HFF-Myc (cell line): ENCODE measurements at places on chromosomes 16 and 17.

- DNase-seq, result no peak
Measured at GRCh38 chr16:72246423-72246822, 74.5 kb upstream of the PMFBP1 start.

GRCh38 chr16:86714166-86714565 is 135.8 kb downstream of the FOXL1 start:
- DNase-seq, result no peak

DNA sequence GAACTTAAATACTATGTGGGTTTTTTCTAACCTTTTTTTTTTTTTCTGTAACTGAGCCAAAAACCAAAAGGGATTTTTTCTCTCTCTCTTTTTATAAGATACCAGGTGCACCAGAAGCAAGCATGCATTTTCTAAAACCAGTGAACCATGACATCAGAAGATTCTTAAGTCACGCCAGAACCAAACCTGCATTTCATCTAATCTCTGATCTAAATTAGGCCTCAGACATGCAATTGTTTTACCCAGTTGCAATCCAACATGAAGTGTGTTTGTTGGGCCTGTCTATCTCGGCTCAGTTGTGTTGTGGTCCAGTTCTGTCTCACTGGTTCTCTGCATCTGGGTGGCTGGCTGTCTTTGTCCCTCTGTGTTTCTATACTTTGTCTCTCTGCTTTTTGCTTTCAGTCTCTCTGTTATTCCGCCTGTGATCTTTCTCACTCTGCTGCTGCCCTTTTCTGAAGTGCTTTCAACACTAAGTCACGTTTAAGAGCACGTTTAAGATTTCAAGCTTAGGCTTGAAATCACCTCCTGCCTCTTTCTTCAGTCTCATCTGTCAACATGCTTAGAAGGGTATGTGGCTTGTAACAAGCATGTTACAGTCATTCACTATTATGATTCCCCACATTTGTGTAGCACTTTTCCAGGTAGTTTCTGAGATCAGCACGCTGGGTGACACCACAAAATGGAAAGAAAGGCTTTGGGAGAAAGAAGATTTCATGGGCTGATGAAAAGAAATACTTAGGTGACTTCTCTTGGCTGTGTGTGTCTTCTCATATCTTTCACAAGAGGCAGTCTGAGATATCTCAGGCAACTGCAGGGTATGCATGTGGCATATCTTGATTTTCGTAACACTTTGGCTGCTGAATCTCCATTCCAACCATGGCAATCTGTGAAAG is 488.9 kb downstream of the SHISA9 start:
- DNase-seq, result no peak

DNA sequence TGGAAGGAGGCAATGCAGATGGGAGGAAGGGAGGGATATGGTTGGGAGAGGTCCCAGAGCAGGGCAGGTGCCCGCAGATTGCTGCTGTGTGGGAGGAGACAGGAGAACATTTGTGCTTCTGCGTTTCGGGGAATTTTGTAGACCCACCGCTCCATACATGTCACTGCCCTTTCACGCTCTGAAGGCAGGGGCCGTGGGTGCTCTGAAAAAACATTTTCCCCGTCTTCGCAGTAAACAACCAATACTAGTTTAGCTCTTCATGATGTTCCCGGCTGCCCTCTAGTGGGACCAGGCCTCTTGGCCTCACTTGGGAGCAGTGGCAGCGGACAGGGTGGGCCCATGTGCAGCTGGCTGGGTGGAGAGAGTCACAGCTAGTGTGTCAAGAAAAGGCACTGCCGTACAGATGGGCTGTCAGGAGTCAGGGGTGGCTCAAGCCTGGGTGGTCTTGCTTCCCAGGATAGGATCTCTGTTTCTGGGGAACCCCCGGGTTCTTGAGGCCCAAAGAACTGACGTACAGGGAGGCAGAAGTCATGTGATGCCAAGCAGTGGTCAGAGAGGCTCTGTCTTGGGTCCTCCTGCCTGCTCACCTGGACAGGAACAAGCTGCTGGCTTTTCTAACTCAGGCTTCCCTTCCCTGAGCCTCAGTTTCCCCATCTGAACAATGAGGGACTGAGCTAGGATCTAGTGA is 46.5 kb upstream of the CPNE2 start:
- DNase-seq, result no peak

GRCh38 chr16:27230562-27231001 is 27.3 kb downstream of the KDM8 start:
- no peak for DNase-seq

DNA sequence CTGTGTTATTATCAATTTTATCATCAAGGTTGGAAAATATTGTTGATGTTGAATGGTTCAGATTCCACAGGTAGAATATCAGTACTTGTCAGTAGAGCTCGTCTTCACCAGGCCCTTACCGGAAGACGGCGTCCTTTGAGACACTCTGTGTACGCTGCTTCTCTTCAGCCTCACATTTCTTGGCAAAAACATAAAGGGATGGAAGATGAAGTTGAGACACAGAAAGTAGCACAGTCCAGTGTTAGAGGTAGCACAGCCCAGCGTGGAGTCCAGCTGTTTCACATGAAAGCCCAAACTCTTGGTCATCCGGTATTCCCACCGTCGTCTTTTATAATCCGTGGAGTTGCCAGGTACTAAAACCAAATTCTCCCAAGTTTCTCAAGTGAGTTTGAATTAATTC is 30.4 kb downstream of the ATP2C2 start:
- no peak for DNase-seq

GRCh38 chr16:65667011-65667578 is 545.2 kb upstream of the CDH11 start:
- no peak for DNase-seq

DNA sequence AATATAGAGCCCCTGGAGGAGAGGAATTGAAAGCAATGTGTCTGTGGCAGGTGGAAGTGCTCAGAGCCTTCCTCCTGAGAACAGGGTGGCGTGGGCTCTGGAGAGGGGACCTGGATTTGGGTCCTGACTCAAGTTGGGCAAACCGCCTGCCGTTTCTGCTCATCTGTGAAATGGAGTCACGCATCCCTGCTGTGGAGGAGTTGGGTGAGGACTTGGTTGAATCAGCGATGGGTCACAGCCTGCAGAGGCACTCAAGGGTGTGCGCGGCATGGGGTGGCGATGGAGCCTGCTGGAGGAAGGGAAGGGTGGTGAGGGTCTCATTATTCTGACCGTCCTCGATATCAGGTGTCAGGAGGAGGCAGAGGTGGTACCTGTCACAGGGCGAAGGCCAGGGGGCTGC is 3.1 kb downstream of the ADAD2 start:
- no peak for DNase-seq

- no peak for DNase-seq
Measured at GRCh38 chr16:55184052-55184451, 140.0 kb upstream of the IRX6 start.

GRCh38 chr17:14779241-14779640 is 478.4 kb downstream of the HS3ST3B1 start:
- DNase-seq, result no peak

GRCh38 chr17:64502809-64503208 is 3.3 kb downstream of the DDX5 start:
- no peak for DNase-seq

DNA sequence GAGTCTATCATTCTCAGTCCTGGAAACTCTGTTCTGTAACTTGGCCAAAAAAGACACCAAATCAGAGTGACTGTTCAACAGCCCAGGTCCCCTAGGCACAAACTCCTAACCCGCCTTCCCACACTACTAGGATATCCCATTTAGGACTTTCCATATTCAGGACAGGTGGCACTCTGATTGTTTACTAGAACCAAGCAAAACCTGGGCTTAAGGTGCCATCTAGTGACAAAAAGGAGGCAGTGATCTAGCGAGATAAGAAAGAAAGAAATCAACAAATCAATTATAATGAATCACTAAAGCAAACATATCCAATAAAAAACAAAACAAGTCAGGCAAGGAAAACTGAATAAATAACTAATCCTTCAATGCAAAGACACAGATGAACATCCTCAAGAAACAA is 203.9 kb downstream of the CEP112 start:
- peak; percentile 26 for DNase-seq

GRCh38 chr17:34712481-34713195 is 133.3 kb downstream of the TMEM132E start:
- DNase-seq, result no peak

DNA sequence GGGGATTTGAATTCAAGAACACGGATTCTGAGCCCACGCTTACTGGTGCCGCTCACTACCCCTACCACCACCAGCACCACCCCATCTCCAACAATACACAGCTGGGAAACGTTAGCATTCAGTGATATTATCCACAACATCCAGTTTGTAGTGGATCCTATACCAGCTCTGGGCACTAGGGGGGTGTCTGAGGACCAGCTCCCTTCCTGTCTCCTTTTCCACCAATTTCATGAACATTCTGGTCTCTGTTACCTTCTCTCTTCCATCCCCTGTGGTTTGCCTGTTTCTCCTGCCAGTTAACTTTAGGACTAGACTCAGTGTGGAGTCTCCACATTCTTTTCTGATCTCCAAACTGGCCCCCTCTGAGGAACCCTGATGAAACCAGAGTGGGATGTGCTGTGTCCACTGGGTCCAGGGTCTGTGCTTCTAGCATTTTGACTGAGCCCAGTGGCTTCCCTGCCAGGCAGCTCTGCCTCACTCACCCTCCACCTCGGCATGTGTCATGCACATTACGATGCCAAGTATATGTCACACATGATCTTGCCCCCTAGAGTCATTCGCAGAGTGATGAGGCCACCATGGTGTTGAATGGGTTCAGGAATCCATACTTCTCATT is 187.0 kb upstream of the CDH13 start:
- DNase-seq, result no peak

GRCh38 chr17:15354256-15354655 is 12.9 kb upstream of the TEKT3 start:
- no peak for DNase-seq

DNA sequence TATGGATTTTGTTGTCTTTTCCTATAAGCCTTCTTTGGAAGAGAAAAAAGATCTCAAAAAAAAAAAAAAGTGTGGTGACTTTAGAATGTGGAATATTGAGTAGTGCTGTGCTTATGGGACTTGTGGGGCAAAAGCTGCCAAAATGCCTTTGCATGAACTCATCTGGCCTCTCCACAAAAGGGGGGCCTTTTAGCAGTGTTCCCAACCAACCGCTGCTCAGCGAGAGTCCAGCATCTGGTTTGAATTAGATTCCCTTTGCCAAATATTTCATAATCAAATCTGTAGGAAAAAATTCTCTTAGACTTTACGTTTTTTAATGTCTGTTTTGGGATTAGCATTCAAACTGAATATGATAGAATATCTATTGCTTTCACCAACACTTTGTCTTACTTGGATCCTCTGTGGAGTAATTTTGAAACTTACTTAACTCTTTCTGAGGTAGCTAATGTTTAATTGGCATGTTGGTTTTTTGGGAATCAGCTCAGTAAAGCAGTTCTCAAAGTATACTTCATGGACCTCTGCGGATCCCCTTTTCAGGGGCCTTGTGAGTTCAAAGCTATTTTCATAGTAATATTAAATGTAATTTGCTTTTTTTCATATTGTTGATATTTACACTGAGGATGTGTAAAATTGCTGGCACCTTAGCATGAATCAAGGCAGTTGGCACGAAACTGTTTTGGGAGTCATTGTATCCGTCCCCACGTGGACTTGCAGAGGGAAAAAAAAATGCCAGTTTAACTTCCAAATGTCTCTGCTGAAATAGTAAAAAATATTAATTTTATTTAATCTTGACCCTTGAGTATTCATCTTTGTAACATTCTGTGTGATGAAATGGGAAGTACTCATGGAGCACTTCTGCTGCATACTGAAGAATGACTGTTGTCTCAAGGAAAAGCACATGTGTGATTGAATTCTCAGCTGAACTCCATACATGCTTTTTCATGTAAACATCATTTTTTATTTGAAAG is 34.7 kb upstream of the VPS4A start:
- DNase-seq, result peak; percentile 83

DNA sequence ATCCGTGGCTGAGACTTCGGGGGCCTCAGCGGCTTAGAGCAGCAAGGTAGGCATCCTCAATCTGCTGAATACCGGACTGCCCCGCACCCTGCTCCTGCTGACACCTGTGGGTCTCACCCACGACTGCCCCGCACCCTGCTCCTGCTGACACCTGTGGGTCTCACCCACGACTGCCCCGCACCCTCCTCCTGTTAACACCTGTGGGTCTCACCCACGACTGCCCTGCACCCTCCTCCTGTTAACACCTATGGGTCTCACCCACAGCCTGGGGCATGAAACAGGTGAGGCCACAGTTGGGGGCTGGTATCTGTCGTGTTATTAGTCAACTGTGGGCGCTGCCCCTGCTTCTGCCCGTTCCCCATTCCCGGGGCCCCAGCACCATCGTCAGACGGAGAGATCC is 36.3 kb upstream of the PABPN1L start:
- DNase-seq, result no peak

DNA sequence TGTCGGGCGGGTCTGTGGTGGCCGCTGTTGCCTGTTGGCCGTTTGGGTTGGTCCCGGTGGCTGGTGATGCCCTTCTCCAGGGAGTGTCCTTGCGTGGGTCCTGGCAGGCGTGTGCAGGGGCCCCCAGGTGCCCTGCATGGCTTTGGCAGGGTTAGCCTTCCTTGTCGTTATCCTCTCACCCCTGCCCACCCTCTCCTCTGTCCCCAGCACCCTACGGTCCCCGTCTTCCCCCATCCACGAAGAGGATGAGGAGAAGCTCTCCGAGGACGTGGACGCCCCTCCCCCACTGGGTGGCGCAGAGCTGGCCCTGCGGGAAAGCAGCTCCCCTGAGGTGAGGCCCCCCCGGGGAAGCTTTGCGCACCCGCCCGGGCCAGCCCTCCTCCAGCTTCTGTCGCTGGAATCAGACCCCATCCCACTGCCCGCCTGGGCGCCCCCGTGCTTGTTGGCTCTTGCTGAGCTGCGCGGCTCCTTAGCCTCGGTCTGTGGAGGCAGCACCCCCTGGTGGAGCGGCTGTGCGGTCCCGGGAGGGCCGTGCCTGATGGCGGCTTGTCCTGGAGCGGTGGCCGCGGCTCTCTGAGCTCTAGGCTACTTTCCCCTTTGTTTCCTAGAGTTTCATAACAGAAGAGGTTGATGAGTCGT is 10.6 kb upstream of the NUDT16L1 start:
- no peak for DNase-seq

- DNase-seq, result no peak
Measured at GRCh38 chr16:78505544-78506366, 406.3 kb downstream of the WWOX start.

DNA sequence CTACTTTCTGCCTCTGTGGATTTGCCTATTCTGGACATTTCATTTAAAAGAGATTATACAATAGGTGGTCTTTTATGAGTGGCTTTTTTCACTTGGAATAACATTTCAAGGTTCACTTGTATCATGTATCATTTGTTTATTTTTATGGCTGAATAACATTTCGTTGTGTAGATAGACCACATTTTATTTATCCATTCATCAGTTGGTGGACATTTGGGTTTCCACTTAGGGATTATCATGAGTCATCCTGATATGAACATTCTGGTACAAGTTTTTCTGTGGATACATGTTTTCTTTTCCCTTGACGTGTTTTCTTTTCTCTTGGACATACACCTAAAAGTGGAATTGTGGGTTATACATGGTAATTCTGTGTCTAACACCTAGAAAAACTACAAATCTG is 25.3 kb downstream of the PRSS54 start:
- DNase-seq, result no peak

GRCh38 chr16:89006036-89006752 is 29.2 kb upstream of the CBFA2T3 start:
- DNase-seq, result no peak
